ENCODE measurements at places on chromosomes 2 and 18.

GRCh38 chr2:122194546-122194945, 439.1 kb downstream of the TSN start:
- no peak for DNase-seq

- peak; percentile 38 for DNase-seq
These were observed 53.7 kb upstream of the LRRC30 start for GRCh38 chr18:7177116-7177744.

DNA sequence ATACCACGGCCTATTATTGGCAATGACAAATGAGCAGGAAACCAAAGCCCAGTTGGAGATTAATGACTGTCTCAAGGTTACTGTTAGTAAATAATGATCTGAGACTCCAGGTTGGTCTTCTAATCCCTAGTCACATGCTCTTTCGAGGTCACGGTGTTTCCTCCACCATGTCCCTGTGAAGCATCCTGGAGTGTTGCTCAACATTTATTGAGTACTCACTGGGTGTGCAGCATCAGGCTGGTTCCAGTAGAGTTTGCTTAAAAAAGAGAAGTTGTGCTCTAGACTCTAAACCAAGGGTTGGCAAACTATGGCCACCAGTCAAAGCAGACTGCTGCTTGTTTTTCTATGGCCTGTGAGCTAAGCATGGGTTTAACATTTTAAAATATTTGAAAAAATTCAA, 263.8 kb upstream of the ATP5MC3 start:
- DNase-seq, result no peak

DNA sequence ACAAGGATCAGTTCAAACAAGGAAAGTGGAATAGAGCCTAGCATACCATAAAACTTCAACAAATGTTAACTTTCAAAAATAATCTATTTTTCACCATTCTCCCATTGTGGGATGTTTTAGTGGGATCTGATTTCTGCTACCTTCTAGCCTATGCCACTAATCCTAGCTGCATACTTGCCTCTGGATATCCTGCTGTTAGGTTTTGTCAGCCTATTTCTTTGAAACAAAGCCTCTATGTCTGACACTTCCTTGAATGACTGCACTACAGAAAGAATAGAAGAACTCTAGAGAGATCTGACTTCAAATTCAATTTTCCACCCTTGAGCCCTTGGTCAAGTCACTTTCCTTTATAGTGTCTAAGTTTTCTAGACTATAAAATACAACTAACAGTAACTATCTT, 291.5 kb downstream of the PTH2R start:
- no peak for DNase-seq

DNA sequence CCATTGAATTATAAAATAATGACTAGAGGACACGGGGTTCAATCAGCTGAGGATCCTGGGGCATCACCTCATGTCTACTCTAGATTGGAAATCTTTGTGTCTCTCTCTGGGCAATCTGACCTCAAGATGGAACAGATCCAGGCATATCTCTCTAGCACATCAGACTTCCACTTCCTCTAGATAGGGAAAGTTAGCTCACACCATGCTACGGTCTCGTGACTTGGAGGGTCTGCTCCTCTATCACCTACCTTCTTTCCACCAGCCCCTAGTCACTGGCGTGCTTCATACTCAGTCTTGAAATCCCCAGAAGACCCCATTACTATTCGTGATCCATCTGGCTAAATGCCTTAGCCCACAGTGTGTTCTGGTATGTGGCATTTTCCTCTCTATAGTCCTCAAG, 148.8 kb downstream of the ANKRD44 start:
- DNase-seq, result no peak

DNA sequence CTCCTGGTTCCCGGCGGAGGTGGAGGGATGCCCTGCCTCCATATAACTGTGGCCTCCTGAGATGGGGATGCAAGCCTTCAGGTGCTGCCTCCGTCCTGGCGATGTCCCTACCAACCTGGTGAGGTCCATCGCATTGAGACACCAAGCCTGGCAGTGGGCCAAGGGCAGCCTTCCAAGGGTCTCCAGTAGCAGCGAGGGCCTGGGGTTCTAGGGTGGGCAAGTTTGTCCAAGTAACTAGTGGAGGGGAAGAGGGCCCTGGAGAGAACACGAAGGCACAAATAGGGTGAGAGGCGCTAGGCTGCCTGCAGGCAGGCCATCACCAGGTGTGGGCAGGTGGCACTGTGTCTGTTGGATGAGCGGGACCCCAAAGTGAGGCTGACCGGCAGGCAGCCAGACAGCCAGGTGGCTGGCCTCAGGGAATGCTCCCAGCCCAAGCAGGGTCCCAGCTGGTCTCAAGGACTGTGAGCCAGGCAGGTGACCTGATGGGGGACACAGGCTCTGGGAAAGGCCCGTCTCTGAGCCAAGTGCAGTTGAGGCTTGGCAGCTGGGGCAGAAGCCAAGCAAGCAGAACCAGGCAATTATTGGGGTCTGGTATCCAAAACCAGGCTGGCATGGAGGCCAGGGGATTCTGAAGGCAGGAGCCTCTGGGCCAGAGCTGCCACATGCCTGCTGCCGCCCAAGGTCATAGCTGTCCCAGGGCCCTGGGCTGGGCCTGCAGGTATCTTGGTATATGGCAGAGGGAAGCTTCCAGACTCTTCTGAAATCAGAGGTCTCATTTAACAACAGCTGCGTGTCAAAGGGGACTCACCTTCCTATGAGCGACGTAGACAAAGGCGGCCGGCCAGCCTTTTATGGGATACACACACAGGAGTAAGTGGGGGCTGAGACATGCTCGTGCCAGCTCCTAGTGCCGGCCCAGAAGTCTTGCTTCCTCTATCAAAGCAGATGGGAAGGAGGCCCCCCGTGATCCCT, 23.4 kb downstream of the RAMP1 start:
- no peak for DNase-seq

- DNase-seq, result no peak
These were observed 45.2 kb upstream of the GCG start for GRCh38 chr2:162197069-162197825.
